ENCODE measurements at places on chromosomes 4 and X.

- DNase-seq = no peak
These were observed 386.0 kb downstream of the TLL1 start for GRCh38 chr4:166259081-166259480.

- DNase-seq = peak; percentile 26
These were observed 142.9 kb upstream of the MBNL3 start for GRCh38 chrX:132631579-132632232.

- DNase-seq = peak; percentile 14
These were observed 9.0 kb upstream of the SLC25A14 start for GRCh38 chrX:130330706-130331105.

DNA sequence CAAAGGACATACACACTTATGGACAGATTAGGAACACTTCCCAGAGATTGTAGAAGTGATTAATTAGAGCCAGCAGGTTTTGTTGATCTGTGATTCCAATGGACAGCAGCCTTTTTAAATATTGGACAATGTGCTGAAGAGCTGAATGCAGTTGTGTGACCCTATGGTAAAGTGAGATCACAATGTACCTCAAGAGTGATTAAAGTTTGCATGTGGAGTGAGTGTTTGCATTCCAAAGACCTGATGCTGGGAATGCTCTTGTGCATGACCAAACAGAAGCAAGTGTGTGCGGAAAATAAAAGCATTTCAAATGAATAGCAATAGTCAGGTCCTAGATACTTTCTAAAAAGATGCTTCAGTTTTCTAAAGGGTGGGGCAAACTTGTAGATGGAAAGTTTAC, 154.1 kb downstream of the BANK1 start:
- DNase-seq = no peak

- DNase-seq = no peak
These were observed 18.2 kb downstream of the VAMP7 start for GRCh38 chrX:155899366-155899765.

DNA sequence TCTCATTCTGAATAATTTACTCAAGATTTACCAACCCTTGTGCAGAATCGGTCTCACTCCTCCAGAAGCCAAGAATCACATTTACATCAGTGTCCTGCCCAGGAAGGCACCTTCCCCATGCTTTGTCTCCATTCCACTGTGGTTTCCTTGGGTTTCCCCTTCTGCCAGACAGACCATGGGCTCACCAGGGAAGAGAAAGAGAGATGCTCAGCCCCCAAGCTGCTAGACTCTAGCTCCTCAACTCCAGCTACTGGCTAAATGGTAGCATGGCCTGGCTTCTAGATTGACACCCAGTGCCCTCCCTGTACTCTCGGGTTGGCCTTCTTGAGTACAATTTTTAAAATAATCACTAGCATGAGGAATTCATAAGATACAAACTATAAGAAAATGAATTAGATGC, 12.9 kb downstream of the TLR10 start:
- DNase-seq = no peak

GRCh38 chrX:149272690-149273463, 232.2 kb downstream of the IDS start:
- no peak for DNase-seq

DNA sequence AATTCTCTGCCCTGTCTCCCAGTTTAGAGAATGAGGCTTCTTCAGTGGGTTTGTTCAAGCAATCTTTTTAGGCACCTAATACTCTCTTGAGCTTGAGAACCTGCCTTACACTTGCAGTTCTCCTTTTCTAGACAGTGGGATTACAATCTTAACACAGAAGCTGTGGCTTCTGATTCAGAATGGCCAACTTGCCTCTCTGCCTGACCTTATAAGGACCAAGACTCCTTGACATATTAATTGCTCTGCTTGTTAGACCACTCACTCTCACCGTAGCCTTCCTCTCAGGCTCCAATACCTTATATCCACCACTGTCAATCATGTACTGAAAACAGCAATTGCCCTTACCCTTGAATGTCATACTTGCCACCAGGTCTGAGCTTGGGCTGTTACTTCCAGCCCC, 338.7 kb upstream of the MAOA start:
- no peak for DNase-seq

GRCh38 chr4:2942532-2943363, 20.5 kb downstream of the NOP14 start:
- DNase-seq = no peak

- no peak for DNase-seq
These were observed 72.3 kb downstream of the NR3C2 start for GRCh38 chr4:148369919-148370318.

GRCh38 chrX:123993904-123994635, 32.6 kb downstream of the STAG2 start:
- DNase-seq = no peak

DNA sequence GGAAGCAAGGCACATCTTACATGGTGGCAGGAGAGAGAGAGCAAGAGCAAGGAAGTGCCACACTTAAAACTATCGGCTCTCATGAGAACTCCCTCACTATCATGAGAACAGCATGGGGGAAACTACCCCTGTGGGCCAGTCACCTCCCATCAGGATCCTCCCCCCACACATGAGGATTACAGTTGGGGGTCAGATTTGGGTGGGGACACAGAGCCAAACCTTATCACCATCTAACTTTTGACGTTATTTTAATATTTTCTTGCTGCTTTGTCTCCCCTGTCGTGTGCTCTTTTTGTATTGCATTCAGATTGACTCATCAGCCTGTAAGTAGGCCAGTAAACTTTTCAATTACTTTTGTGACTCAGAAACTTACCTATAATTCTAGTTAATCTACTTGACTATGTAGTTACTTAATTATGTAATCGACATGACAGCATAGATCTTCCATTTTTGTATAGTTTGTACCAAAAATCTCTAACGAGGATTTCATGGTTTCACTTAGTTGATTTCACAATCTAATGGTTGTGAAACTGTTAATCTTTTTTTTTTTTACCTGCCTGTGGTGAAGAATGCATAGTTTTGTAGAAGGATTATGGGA, 18.3 kb downstream of the STIM2 start:
- no peak for DNase-seq

GRCh38 chrX:70432936-70433847, 10.1 kb downstream of the GDPD2 start:
- DNase-seq = no peak

GRCh38 chrX:147710301-147710700, 201.4 kb upstream of the FMR1 start:
- no peak for DNase-seq

- no peak for DNase-seq
These were observed 112.6 kb upstream of the SORBS2 start for GRCh38 chr4:185924458-185925044.

GRCh38 chr4:6178757-6179156, 21.6 kb downstream of the JAKMIP1 start:
- DNase-seq = no peak

DNA sequence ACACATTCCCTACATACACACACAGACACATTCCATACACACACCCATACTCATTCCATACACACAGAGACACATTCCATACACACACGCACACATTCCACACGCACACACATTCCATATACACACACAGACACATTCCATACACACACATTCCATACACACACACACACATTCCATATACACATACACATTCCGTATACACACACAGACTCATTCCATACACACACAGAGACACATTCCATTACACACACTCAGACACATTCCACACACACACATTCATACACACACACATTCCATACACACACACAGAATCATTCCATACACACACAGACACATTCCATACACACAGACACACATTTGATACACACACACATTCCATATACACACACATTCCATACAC, 15.2 kb downstream of the LINC00632 start:
- no peak for DNase-seq

DNA sequence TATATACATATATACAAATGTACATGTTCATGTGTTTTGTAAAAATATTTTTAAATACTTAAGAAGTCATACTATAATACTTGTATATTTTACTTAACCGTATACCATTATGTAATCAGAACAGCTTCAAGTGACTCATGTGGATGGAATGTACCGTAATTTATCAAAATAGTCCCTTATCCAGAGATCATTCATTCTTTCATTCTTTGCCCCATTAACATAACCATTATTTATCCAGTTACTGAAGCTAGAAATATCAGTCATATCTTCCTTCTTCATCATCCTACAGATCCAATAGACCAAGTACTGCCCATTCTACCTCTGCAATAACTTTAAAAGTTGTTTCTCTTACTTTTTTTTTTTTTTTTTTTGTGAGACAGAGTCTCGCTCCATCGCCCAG, 164.2 kb downstream of the MAB21L2 start:
- no peak for DNase-seq

DNA sequence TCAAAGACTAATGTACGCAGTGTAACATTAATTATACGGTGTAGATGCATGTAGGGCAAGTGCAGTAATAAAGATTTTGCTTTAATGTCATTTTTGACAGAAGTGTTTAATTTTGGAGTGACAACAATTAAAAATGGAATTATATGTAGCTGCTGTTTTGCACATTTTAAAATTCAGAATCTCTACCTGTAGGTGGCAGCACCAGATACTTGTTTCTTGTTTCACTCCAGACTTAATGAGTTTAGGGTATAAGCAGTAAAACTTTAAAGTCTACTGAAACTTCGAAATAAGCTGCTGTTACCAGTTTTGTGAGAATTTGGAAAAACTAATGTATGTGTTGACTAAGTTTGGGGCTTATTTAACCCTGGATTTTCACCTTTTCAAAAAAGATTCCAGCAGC, 144.9 kb downstream of the POLA1 start:
- peak; percentile 19 for DNase-seq

DNA sequence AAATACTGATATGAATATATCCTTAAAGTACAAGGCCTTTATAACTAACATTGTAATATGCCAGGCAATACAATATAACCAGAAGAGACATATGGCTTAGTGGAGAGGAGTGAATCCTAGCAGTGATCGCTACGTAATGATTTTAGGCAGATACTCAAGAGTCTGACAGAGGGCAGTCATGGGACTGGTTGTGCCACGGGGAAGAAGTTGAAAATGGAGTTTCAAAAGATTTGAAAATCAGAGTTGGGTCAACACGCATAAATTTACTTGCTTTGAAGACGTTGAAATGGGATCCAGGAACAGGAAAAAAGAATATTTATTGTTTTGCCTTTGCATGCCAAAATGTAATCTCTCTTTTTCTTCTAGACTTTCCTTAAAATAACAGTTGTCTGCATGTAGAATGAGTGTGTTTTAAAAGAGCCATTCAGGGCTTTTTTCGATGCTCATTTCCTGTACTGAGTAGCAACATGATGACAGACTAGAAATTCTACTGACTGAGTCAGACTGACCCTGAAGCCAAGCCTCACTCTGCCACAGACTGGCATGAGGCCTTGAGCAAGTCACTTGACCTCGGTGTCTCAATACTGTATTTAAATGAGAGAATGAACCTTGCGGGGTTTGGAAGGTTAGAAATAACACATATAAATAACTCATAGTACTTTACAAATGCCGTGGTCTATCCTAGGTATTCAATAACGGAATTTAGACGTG, 8.1 kb upstream of the SMS start:
- DNase-seq = no peak

- no peak for DNase-seq
These were observed 82.3 kb downstream of the PRKX start for GRCh38 chrX:3631196-3631595.

GRCh38 chr4:108425988-108426387, 194.4 kb upstream of the RPL34 start:
- no peak for DNase-seq

DNA sequence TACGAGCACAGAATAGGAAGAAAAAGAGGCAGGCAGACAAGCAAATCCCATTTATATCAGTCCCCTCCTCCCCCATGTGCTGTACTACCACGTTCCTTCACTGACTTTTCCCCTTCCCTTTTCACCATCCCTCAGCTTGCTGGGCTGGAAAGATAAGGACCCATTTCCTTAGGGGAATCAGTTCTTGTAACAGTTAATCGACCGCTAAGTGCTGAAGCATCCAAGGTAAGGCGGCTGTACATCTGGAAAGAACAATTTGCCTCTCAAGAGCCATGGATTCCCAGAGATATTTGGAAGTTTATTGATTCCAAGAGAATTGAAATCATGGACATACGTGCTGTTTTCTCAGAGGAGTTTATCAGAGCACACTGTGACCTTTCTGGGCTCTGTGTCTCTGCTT, 1688.0 kb downstream of the STIM2 start:
- DNase-seq = no peak

DNA sequence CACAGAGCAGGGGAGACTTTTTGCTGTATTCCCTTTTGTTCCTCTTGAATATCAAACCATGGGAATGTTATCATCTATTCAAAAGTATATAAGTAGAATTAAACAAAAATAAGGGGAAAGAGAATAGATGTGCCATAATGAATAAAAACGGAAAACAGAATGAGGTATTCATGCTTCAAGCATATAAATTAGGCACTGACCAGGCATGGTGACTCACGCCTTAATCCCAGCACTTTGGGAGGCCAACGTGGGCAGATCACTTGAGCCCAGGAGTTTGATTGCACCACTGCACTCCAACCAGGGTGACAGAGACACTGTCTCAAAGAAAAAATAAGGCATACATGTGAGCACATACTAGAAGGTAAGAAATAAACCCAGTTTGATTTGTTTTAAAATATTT, 16.3 kb upstream of the NEUROG2 start:
- DNase-seq = no peak

GRCh38 chr4:69224891-69225290, 10.3 kb upstream of the UGT2B11 start:
- no peak for DNase-seq

- DNase-seq = no peak
These were observed 683.5 kb upstream of the GRIA3 start for GRCh38 chrX:122500556-122500955.

GRCh38 chr4:148980782-148981480, 538.7 kb upstream of the NR3C2 start:
- no peak for DNase-seq

DNA sequence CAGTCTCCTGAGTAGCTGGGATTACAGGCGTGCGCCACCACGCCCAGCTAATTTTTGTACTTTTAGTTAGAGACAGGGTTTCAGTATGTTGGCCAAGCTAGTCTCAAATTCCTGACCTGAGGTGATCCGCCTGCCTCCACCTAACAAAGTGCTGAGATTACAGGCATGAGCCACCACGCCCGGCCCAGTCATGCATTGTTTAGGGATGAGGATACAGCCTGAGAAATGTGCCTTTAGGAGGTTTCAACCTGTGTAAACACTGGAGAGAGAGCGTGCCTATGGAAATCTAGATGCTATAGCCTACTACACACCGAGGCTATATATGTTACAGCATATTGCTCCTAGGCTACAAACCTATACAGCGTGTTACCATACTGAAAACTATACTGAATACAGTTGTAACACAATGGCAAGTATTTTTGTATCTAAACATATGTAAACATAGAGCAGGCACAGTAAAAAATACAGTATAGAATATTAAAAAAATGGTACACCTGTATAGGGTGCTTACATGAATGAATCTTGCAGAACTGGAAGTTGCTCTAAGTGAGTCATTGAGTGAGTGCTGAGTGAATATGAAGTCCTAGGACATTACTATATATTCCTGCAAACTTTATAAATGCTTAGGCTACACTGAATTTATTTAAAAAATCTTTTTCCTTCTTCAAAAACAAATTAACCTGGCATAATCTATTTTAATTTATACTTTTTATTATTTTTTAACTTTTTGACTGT, 588.2 kb upstream of the ADGRL3 start:
- DNase-seq = no peak

All from CD4-positive, alpha-beta memory T cell (primary cell).